ENCODE measurements at places on chromosomes 7 and 10.

- DNase-seq: no peak
These were observed 38.5 kb upstream of the WAC start for GRCh38 chr10:28494420-28494819.

- no peak for DNase-seq
These were observed 22.5 kb upstream of the ZNF273 start for GRCh38 chr7:64880322-64881297.

- DNase-seq: no peak
These were observed 758.6 kb upstream of the KCND2 start for GRCh38 chr7:119514326-119514725.

GRCh38 chr10:15624401-15625196 is 95.1 kb downstream of the ITGA8 start:
- DNase-seq: no peak

GRCh38 chr7:155255621-155256020 is 42.1 kb upstream of the INSIG1 start:
- DNase-seq: no peak
